ENCODE measurements at places on chromosomes 2 and 18.

DNA sequence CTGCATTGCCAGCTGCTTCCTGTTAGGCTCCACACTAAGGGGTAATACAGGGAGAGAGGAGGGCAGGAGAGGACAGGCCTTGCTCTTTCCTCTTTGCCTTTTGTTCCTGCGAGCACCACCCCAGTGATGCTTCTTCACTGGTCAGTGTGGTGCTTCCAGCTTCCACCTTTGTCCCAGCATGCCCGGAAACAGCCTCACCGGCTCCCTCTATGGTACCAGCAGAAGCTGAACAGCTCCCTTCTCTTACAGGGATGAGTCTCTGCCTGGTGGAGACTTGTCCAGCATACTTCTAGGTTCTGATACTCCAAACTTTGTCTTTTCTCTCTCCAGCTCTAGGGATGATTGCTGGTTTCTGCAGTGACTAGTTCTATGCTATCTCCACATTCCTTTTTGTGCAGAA lies 413.3 kb downstream of the TSN start:
- no peak for DNase-seq

DNA sequence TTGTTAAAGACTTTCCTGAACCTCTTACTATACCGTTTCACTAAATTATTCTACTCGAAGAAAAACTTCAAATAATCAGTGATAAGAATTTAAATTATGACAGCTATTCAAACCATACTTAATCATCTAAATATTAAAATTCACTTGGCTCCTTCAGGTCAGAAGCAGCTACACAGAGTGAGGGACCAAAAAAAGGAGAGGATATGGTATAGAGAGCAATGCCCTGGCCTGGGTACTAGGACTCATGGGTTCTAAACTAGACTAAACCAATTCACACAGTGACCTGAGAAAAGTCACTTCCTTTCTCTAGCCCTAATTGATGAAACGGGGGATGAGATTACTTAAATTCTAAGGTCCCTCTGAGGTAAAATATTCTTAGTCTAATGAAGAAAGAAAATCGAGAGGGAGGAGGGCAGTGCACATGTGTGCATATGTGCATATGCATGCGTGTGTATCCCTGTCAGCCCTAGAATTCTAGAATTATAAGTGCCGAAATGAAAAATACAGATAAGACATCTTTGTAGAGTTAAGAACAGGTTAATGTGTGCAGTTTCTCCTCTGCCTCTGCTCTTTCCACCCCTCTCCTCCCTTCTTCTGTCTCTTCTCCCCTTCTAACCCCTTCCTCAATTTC lies 11.2 kb downstream of the STRN start:
- no peak for DNase-seq

DNA sequence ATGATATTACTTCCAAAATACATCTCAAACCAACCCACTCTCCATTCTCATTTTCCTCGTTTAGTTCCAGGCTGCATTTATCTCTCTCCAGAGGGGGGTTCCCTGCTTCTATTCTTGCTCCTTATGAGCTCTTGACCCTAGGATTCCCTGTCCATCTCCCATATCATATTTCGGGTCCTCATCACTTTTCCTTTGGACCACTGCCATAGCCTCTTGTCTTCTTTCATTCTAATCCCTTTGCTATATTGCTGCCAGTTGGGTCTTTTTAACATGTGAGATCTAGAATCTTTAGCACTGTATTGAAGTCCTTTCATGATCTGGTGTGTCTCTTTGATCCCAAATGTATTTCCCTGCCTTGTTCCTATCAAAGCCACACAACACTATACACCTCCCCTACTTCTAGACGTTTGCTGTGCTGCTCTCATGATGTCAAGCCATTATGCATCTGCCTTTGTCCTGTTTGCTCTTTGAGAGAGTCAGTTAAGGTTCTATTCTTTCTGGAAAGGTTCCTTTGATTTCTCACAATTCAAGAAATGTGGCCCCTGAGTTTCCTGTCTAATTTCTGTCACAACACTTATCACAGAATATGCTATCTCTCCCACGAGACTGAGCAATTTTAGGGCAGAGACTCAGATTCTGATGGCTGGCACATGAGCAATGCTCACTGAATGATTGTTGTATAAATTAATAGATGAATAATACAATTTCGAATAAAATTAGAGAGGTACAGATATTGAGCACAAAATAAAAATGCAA lies 43.2 kb upstream of the SESTD1 start:
- DNase-seq: no peak

- no peak for DNase-seq
Observed at GRCh38 chr18:13446610-13447461, 228.3 kb downstream of the LDLRAD4 start.

DNA sequence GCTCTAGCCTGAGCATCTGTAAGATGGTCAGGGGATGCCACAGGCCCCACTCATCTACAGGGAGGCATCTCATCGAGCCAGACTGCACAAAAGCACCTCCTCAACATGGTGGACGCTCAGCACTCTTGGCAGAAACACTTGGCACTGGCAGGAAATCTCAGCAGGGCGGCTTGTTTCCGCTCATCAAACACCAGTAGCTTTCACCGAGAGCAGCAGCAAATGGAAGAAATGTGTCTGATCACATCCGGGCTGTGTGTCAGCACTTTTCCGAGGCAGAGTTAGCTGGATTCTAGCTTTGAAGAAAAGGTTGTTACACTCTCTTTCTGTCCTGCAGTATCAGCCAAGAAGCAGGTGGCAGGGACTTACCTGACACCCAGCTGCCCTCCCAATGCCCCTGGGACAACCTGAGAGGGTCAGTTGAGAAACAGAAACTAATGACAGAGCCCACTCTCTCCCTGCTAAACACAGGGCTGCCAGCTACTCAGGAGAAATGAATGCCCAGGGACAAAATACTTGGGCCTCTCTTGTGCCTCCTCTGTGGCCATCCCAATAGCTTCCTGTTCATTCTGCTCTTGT lies 68.9 kb upstream of the FZD7 start:
- DNase-seq: no peak

- DNase-seq: no peak
Observed at GRCh38 chr2:142994665-142995064, 117.2 kb downstream of the KYNU start.

GRCh38 chr2:97653473-97653872 lies 7.6 kb downstream of the COX5B start:
- no peak for DNase-seq

DNA sequence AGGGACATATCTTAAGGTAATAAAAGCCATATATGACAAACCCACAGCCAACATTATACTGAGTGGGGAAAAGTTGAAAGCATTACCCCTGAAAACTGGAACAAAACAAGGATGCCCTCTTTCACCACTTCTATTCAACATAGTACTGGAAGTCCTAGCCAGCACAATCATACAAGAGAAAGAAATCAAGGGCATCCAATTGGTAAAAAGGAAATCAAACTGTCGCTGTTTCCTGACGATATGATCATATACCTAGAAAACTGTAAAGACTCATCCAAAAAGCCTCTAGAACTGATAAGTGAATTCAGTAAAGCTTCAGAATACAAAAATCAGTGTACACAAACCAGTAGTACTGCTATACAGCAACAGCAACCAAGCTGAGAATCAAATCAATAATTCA lies 53.8 kb upstream of the PSME4 start:
- no peak for DNase-seq

DNA sequence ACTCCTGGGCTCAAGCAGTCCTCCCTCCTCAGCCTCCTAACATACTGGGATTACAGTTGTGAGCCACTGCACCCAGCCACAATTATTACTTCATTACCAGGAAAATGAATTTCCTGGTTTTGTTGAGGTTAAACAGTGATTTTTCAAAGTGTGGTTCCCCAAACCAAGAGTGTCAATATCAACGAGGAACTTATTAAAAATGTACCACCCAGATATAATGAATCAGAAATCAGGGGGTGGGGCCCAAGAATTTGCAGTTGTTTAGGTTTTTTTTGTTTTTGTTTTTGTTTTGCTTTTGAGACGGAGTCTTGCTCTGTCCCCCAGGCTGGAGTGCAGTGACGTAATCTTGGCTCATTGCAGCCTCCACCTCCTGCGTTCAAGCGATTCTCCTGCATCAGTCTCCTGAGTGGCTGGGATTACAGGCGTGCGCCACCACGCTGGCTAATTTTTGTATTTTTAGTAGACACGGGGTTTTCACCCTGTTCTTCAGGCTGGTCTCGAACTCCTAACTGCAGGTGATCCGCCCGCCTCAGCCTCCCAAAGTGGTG lies 94.1 kb downstream of the WDSUB1 start:
- DNase-seq: no peak

DNA sequence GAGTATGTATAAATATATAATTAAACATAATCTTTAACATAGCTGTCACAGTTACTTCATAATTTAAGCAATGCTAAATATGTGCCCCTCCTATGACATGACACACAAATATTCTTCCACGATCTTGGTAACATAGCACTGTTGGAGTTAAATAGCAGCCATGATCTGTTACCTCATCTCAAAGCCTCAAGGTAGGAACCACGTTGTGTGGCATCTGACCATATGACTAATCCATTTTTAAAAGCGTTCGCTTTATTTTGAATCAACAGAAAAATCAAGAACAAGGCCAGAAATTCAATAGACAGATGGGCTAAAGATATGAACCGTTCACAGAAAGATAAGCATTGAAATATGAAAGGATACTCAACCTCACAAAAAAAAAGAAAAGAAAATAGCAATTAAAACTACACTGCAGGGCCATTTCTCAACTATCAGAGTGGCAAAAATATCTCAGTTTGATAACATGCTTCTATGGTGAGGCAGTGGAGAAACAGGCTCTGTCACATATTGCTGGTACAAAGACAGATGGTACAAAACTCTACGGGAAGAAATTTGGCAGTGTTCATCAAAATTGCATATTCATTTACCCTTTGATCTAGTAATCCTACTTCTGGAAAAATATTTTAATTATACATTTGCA lies 105.9 kb downstream of the TMX3 start:
- DNase-seq: no peak

GRCh38 chr18:25533218-25533617 lies 181.3 kb upstream of the ZNF521 start:
- no peak for DNase-seq
